ENCODE measurements at places on chromosomes 13 and 19.

- no peak for DNase-seq
Observed at GRCh38 chr13:45113233-45114224, 6.8 kb upstream of the GTF2F2 start.

GRCh38 chr19:32691952-32692726 lies 518 bp downstream of the NUDT19 start:
- no peak for DNase-seq

- DNase-seq, result no peak
Observed at GRCh38 chr13:95679722-95680121, 2.8 kb downstream of the DNAJC3 start.

DNA sequence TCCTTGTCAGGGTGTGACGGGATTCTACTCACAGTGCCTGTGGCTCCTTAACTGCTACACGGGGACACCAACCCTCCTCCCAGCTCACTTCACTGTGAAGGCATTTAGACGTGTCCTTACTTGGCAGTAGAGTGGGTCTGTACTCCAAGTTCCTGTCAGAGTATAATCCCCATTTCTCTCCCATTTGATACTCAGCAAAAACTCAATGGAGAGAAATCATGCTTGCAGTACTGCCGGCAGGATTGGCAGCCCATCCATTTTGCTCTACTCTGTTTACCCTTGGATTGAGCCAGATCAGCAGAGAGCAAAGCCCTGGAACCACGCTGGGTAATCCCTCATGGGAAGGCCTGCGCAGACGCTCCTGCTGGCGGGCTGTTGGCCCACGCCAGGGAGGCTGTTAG lies 28.9 kb downstream of the ARL11 start:
- DNase-seq, result no peak

DNA sequence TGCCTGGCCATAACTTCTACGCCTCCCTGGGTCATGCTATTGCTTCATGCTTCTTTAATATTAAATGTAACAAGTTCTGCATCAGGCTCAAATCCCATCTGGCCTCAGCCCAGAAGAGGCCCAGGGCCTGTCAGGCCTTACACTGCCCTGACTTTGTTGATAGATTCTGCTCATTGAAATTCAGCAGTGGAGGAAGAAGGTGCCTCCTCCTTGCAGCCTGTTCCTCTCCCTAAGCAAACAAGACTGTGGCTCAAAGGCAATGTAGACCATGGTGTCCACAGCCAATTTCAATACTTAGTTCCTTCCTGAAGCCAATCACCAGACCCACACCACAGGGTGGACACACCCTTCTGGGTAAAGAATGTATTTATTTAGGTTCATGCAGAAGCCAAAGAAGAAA lies 59.4 kb downstream of the LACC1 start:
- no peak for DNase-seq

DNA sequence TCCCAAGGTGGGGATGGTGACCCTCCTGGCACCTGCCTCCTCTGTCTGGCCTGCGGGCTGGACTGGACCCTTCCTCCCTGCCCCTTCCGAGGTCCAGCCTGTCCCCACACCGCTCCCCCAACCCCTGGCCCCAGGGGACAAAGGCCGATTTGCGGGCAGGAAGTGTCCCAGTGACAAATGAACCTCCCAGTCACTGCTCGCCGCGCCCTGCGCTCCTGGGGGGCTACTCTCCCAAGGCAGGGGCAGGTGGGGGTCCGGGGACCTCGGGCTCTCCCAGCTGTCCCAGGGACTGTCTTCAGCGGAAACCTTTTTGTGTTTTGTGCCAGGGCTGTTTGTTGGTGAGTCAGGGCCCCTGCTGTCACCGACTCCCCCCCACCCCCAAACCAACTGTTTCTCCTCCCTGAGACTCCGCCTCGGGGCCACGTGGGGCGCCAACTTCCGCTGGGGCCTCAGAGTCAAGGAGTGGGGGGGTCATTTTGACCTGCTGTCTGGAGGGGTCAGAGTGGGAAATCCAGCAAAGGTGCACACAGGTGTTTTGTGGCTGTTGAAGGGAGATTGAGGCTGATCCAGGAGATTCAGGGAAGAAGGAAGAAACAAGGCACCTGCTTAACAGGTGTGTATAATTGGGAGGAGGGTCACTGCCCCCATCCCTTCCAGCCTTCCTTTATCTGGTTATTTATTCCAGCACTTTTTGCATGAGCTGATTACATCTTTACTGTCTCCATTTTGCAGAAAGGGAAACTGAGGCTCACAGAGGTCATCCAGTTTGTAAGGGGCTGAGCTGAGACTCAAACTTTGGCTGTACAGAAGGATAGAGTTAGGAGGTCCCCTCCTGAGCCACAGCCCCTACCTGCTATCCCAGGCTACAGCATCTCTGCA lies 831 bp downstream of the PGPEP1 start:
- DNase-seq, result no peak

DNA sequence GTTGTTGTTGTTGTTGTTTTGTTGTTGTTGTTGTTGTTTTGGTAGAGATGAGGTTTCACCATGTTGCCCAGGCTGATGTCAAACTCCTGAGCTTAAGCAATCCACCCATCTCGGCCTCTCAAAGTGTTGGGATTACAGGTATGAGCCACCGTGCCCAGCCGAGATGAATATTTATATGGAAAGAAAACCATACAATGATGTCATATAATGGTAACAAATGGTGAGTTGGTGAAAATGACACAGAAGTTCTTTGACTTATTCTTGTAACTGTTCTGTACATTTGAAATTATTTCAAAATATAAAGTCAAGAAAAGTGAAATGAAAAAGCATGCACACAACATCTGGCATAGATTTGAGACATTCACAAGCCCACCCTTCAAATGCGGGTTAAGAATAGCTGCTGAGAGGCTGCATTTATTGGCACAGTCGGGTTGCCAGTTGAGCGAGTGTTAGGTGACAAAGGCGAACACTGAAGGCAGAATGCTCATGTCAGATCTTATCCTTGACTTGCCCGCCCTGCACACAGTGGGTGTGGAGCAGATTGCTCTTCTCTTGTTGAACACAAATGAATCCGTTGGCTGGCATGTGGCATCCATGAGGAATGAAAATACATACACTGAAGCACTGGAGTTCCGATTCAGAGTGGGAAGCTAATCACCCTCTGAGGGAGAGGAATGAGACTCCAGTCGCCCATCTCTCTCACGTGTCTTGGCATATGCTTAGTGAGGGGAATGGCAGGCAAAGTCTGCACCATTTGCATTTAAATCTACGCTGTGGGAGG lies 15.8 kb upstream of the UBE2S start:
- no peak for DNase-seq

DNA sequence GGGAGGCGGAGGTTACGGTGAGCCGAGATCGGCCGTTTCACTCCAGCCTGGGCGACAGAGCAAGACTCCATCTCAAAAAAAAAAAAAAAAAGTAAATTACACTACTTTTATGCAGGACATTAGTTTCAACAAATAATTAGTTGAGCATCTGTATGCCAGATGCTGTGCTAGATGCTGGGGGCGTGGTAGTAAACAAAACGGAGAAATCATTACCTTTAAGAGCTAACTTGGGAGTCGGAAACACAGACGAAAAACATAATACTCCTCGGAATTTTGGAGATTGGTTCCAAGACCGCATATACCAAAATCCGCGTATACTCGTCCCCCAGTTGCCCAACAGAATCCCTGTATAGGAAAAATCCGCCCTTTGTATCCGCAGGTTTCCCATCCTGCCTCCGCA lies 1.3 kb upstream of the DUS3L start:
- no peak for DNase-seq

DNA sequence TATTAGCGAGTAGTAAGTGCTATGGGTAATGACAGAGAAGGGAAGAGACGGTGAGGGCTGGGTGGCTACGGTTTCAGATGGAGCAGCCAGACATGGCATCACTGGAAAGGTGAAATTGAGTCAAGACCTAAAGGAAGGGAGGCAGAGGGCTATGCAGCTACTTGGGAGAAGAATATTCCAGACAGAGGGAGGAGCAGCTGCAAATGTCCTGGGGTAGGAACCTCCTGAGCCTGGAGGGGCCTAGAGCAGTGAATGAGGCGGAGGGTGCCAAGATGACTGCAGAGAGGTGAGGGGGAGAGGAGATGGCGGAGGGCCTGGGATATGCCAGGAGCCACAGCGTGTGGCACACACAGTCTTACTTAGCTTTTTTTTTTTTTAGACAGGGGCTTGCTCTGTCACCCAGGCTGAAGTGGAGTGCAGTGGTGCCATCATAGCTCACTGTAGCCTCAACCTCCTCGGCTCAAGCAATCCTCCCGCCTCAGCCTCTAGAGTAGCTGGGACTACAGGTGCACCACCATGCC lies 21.1 kb downstream of the PLEKHF1 start:
- DNase-seq, result no peak

- no peak for DNase-seq
Observed at GRCh38 chr19:42471554-42472249, 29.0 kb upstream of the CXCL17 start.

DNA sequence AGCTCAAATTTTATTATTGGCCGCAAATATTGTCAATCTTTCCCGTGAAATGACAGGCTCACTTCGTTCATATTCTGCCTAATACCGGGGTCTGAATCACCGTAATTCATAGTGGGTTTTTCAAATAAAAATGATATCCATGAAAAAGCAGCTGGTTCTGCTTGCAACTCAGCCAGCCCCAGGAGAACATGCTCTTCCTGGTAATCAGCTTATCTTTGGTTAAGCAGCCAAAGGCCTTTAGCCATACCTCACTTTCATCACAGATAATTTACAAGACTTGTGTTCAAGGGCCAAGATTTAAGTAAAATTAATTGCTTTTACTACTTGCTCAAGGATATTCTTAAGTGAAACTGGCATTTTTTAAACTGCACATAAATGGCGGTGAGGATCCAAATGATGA lies 22.5 kb downstream of the RNASEH2B start:
- DNase-seq, result no peak

- DNase-seq, result no peak
Observed at GRCh38 chr13:79194272-79194671, 211.8 kb downstream of the RBM26 start.

DNA sequence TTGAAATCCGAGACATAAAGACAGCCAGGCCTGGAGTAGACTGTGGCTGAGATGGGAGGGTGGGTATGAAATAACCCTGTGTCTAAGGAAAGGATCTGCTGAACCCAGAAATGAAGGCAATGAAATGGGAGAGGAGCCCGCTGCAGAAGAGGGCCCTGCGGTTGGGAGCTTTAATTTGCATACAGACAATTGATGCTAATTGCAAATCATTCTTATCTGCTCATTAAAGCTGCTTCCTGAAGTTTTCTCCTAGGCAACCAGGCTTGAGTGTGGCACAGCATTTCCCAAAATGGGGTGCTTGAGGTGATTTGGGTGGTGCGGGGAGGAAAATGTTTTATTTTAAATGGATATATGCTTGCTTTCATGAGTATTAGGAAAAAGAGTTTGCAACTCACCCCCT lies 55.4 kb downstream of the DPF1 start:
- DNase-seq, result no peak

DNA sequence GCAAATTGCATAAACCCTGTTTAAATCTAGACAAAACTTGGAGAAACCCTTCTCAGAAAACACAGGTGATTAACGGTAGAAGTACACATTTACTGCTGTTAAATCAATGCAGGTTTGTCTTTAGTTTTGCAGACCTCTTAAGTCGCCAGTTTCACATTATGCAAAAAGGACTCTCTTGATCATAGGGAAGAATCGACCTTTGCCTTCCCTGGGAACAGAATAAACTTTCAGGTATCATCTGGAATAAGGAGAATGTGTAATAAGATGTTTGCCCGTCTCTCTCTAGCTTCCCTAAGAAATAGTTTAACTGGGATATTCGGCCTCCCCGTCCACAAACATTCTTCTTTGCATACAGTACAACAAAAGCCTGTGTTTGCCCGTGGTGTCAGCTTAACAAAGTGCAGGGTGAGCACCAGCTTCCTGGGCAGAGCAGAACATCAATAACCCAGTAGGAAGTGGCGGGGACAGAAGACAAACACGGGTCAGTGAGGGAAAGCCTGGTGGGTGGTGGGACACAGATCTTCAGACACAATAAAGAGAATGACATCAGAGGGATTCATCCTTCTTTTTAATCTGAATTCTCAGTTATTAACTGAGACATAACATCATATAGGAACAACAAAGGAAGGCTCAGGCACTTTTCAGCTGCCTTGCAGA lies 1077.7 kb upstream of the SLC10A2 start:
- DNase-seq, result no peak

DNA sequence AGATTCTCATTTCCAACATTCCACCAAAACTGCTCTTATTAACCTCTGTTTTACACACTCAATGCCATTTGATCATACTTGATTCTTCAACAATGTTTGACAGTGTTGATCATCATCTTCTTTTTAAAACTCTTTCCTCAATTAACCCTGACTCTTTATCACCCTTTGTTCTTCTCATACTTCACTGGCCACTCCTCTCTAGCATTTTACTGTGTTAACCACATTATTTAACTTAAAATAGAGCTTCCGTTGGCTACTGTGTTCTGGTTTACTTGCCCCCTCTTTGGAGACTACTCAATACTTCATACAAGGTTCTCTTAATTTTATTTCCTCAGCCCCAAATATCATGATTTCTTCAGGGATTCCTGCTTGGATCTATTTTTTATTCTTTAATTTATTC lies 121.1 kb upstream of the SPRY2 start:
- DNase-seq, result no peak

- DNase-seq, result no peak
Observed at GRCh38 chr13:110503037-110503901, 58.3 kb downstream of the RAB20 start.

- no peak for DNase-seq
Observed at GRCh38 chr19:29687897-29688728, 22.9 kb downstream of the PLEKHF1 start.

DNA sequence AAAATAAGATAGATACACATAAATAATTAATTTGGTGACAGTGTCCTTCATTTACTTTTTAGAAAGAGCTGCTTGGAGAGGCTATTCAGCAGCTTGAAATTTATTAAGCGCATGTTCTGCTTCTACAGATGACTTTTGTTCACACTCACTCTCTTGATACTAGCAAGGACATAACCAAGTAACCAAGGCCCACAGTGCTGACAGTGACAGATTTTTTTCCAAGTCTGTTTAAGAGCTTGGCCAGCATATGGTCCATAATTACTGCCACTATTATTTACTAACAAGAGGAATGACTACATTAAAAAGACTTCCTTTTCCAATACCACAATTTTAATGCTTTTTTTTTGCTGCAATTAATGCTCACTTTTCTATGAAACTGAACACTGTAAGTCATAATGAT lies 673.7 kb upstream of the MIR17HG start:
- no peak for DNase-seq

DNA sequence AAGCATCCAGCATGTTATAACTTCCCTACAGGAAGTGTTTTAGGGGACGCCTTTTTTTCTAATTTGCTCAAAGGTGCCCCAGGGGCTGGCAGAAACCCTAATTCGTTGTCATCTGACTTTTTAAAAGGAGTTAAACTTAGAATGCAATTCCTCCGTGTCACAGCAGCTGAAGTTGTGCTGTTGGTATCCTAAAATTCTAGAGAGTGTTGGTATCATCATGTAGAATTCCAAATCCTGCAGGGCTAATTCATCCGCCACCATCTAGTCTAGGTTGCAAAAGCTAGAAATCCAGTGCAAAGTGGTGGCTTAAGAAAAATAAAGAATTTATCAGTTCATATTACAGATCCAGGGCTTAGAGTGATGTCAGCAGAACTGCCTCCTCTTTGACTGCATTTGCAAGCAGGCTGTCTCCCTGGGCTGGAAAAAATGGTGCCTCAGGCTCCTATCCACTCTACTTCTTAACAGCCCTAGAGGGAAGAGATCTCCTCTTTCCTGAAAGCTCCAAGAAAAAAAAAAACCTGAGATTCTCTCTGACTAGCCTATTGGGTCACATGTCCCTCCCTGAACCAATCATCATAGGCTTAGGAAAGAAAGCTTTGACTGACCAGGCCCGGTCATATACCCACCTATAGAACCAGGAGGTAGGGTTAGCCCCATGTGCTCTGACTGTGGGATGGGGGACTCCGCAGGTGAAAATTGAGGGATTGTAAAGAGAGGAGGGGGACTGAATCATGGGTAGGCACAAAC lies 73.0 kb downstream of the MAP4K1 start:
- no peak for DNase-seq
